ENCODE measurements at places on chromosomes 2 and 18.

DNA sequence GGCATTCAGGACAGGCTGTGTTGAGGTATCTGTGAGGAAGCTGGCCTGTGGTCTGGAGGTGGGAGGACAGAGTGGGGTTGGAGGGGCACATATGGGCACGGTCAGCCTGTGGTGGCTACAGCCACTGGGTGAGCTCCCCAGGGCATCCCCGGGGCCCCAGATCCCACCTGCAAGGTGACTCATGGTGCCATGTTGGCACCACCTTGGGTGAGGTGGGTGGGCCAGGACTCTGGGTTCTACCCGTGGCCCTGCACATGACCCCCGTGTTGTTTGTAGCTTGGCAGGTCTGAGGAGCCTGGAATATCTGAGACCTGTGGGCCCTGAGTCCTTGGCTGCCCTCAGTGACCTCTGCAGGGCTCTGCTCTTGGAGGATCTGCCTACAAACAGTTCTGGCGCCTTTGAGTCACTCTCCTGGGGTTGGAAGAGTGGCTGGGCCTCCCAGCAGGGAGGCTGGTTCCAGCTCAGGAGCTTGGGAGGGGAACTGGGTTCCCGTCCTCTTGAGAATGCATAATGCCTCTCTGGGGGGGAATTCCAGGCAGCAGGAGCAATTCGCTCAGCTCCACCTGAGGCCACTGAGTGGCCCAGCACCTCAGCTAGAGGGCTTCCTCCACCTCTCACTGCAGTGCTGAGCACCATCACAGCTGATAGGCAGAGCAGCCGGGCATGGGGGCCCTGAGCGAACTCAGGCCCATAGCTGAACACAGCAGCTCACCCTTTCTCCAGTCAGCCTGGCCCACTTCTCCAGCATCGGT lies 105.1 kb downstream of the DYSF start:
- DNase-seq, result no peak

GRCh38 chr18:26621161-26622026 lies 73.0 kb upstream of the KCTD1 start:
- DNase-seq, result peak; percentile 53

GRCh38 chr2:64112016-64112415 lies 32.2 kb downstream of the PELI1 start:
- DNase-seq, result no peak

DNA sequence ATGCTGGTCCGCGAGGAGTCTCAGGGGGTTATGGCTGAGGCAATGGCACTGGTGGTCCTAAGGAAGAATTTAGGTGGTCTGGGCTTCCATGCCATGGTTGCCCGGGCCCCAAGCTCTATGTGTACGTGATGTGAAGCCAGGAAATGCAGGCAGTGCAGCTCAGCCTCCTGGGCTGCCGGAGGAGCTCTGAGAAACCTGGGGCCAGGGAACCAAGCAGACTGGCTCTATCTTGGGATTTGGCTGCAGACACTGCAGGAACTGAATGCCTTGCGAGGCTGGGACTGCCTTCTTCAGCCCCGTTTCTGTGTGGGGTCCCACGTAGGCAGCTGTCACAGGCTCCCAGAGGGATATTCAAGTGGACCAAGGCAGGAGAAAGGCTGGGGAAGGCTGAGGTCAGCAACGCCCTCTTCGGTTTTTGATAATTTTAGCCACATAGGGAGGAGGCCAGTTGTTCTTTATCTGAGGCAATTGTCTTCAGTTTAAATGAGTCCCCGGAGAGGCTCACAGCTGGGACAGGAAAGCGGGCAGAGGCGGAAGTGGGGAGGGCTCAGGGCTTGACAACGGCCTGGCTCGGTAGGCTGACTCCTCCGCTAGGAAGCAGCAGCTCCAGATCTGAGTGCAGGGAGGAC lies 77.7 kb downstream of the RHOB start:
- no peak for DNase-seq

DNA sequence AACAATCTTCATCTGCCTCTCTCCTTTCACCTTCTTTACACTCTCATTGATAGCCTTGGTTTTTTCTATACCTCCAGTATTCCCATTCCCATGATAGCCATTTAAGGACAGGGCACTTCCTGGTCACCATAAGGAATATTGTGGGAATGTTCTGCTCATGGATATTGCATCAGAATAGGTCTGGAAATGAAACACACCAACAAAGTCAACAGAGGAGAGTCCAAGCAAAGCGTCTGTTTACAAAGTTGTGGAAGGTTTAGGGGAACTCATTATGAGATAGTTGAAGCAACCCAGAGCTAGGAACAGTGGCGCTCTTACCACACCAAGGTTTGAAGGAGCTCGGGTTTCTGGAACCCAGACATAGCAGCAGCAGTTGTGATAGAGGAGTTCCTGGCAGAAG lies 150.3 kb upstream of the TNP1 start:
- no peak for DNase-seq

DNA sequence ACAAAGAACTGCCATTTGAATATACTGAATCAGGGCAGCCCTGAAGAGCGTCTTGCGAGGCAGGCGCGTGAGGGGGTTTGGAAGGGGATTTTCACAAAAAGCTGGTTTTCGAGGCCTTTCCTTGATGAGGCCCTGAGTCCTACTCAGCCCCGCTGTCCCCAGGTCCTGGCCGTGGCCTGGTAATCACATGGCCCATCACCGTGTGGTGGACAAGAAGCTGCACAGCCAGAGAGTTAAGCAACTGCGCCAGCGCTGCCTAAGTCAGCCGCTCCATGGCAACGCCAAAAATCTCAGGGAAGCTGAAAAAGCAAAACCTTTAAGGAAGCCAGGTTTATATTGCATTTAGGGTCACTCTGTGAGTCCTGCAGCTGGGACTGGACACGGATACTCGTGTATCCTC lies 341.2 kb upstream of the MYT1L start:
- no peak for DNase-seq

- DNase-seq, result no peak
These were observed 56.0 kb downstream of the LBH start for GRCh38 chr2:30287190-30287840.

DNA sequence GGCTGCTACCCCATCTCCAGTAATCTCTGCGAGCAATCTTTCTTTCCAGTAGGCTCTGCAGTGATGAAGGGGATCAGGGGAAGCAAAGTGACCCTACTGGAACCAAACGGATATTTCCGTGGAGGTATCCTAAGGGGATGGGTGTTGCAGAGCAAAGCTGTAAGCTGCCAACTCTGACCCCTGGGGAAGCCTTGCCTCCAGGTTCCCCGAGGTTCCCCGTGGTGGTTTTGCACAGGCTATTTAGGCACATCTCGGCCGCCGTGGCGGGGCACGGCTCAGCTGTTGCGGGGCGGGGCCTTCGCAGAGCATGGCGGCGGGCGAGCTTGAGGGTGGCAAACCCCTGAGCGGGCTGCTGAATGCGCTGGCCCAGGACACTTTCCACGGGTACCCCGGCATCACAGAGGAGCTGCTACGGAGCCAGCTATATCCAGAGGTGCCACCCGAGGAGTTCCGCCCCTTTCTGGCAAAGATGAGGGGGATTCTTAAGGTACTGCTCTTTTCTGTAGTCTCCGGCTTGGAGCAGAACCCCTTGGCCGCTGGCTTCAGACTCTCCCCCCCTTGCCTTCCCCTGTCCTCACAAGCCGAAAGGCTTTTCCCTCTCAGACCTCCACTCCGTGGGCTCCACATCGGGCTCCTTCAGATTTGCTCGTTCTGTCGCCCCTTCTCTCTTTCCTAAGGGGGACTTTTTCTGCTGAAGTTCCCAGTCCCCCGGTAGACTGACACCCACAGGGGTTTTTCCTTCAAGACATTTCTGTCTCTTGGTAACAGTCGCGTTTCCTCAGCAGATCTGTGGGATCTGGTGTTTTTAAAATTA lies at the start of gene COMMD1:
TSS of gene COMMD1 (plus strand) at position 303 of the 814 bp plus-strand sequence. CDS start at position 308, 5 bp downstream.
- DNase-seq, result peak; percentile 89

- no peak for DNase-seq
These were observed 3.0 kb downstream of the EN1 start for GRCh38 chr2:118844261-118845004.

GRCh38 chr2:229857634-229858033 lies 64.2 kb downstream of the TRIP12 start:
- no peak for DNase-seq

GRCh38 chr2:198113316-198113715 lies 308.9 kb downstream of the PLCL1 start:
- no peak for DNase-seq

GRCh38 chr18:58785171-58785805 lies 79.4 kb upstream of the ZNF532 start:
- no peak for DNase-seq

- DNase-seq, result no peak
These were observed 13.3 kb downstream of the CTDP1 start for GRCh38 chr18:79692886-79693285.

- DNase-seq, result no peak
These were observed 147.6 kb upstream of the ITGA6 start for GRCh38 chr2:172279813-172280212.

DNA sequence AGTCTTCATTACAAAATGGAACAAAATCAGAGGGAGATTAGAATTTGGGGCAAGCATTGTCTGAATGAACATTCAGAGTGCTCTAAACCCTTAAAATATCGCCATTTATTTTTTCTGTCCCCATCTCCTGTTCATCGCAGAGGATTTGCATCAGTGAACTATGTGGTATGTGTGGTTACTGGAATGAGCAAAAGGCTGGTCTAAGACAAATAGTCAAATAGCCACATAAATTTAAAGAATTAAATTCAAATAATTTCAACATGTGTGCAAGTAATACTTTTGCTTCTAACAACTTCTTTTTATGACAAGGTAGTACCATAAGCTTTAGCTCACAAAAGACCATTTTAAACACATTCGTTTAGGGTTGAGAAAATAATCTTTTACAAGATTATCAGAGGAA lies 82.6 kb upstream of the ST8SIA3 start:
- DNase-seq, result no peak

- no peak for DNase-seq
These were observed 903.8 kb downstream of the SLC4A3 start for GRCh38 chr2:220531216-220531615.

DNA sequence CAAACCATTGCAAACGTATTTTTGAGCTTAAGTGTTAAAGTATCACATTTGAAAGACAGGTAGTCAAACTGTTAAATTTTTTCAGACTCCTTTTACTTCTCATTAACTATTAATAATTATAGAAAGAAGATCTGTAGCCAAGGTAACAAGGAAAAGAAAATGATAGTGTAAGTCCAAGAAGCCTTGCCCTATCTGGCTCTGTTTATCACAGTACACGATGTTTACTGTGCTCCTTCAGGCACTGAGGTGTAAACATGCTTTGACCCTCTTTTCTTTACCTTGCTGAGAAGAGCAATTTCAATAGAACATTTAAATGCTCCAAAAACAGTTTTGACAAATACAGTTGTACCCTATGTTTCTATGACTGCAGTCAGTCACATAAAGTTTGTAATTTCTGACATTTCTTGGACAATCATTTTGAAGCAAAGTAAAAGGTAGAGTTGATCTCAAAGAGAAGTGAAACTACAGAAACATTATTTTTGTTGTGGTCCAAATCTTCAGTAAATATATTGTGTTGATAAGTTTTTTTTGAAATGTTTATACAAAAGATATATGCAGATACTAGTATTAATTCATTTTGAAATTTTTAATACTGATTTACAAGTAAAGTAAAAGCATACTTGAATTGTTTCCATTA lies 152.6 kb upstream of the KYNU start:
- DNase-seq, result no peak

DNA sequence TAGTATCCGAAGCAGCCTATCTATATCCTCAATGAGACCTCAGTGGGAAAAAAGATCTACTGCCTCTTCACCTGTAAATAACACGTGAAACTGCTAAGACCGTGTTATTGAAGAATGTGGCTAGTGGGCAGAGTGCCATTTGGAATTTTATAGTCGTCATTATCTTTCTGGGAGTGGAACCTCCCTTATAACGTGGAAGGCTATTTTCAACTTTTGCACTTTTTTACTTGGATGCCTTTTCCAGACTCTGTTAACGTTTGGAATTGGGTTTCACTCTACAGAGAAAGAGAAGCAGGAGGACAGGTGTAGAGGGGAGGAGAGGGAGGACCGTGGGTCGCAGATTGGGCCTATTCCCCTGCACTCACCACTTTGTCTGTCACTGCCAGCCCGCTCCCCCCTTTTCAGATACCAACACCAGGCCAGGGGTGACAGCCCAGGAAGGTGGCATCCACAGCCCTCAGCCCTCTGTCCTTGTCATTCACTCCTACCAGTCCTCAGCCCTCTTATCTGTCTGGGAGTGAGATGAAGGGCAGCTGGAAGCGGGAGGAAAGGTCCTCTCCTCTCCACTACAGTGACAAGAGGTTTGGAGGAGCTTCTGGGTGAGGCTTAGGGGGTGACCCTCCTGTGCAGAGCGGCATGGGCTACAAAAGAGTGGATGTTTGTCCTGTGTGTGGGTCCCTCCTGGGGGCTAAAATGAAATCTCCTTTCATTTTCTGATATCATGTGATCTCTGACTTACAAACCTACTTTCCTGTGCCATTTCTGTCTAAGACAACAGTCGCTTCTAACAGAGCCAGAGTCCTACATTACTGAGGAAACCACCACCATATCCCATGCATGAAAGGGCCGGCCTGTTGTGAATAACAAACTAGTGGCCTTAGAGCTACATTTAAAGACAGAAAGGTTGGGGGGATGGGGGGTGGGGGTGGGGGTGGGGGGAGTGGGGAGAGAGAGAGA lies 23.9 kb upstream of the CEP68 start:
- DNase-seq, result no peak

- no peak for DNase-seq
These were observed 4.5 kb upstream of the RMDN2 start for GRCh38 chr2:37920570-37920969.

GRCh38 chr2:238525990-238526389 lies 99.3 kb downstream of the ASB1 start:
- no peak for DNase-seq

DNA sequence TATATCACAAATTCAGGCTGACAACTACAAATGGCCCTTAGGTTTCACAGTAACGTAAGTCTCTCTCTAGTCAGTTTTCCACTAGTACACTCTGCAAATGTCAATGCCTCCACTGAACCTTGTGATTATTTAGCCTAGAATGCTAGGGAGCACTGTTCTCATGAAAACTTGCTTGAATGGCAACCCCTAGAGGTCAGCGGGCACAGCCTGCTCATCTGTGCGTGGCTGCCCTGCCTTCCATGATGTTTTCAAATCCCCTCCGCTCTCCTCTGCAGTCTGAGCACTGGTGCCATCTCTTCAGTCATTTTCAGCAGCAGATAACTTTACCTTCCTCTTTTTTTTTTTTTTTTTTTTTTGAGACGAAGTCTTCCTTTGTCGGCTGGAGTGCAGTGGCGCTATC lies 84.1 kb upstream of the GULP1 start:
- DNase-seq, result no peak

GRCh38 chr2:143881246-143881645 lies 638.7 kb downstream of the ZEB2 start:
- no peak for DNase-seq

DNA sequence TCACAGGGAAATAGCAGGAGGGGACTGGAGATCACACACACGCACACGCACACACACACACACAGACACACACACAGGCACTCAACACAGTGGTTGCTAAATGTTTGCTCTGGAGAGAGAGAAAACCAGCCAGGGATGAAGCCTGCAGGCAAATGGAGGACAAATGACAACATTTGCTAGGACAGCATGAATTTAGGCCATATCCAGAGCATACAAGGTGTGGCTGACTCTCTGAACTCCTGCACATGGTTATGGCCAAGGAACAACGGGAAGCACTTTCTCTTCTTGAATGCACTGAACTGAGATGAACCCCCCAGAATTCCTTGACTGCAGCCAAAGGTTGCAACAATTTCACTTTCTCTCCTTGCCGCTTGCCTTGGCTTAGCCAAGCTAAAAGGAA lies 230.0 kb upstream of the RASGRP3 start:
- no peak for DNase-seq

- DNase-seq, result no peak
These were observed 55.4 kb downstream of the FASTKD2 start for GRCh38 chr2:206820807-206821206.
